ENCODE measurements at places on chromosomes 11 and 22. TPM values are rescaled to one million over a fixed set of nuclear protein-coding genes. Genes with fewer than 3 reads are reported as not detected.

The USH1C gene
- 0.11 TPM for total RNA-seq

The LDHAL6A gene
- total RNA-seq: not detected

The CD3E gene
- 5.3 TPM for total RNA-seq

The HORMAD2 gene
- not detected for total RNA-seq

The TCIRG1 gene
- 322 TPM for total RNA-seq

The OLFML1 gene
- total RNA-seq: 28.1 TPM

DNA sequence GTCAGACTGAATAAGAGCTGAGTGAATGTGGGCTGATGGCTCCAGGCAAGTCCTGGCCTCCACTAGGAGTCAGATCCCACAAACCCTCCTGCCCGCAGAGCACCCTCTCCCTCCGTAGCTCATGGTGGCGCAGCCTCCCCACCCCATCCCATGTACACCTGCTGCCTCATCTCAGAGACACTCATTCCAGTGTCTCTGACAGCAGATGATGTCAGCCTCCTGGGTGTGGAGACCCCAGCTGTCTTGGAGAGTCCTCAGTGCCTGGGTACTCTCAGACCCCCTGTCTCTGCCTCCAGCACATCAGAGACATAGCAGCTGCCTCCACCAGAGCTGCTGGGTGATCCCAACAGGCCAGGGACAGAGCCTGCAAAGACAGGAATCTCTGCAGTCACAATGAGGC lies 9.5 kb downstream of the IGLL5 start:
- DNase-seq: no peak

DNA sequence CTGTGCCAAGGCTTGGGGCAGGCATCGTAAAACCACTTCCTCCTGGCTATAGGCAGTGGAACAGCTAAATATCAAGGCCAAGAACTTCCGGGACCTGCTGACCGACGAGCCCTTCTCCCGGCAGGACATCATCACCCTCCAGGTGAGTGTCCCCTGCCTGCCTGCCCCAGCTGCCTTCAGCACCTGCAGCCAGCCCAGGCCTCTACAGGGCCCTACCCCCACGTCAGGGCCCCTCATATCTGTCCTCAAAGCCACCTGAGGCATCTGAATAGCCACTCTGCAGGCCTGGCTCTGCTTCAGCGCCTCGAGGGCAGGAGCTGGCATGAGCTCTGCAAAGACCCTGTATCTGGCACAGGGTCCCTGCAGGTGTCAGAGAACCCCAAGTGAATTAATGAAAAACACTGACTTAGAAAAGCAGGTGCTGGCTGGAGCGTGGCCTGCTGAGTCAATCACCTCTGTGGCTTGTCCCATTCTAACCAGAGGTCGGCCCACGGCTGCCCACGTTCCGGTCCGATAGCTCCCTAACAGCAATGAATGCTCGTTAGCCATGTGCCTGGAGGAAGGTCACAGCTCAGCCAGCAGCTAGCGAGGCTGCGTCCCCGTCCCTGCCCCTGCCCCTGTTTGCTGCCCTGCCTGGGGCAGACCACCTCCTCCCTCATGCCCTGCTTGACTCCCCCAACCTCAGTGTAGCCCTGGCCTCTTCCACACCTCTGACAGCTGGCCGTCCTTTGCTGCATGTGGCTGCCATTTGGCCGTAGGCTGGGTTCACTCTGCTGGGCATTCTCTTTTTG lies 16.8 kb downstream of the PPIL2 start:
- no peak for DNase-seq

GRCh38 chr11:67264877-67265632 lies 1.2 kb upstream of the GRK2 start:
- DNase-seq: no peak

DNA sequence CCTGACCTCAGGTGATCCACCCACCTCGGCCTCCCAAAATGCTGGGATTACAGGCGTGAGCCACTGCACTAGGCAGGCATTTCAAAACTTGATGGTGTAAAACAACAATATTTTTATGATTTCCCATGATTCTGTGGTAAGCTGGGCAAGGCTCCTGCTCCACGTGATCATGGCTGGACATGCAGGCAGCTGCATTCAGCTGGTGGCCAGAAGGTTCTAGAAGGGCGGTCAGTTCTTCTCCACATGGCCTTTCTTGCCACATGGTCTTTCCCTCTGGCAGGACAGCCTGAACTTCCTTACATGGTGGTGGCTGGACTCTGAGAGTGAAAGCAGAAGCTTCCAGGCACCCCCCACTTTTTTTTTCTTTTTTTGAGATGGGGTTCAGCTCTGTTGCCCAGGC lies 9.9 kb upstream of the RASD2 start:
- no peak for DNase-seq

- DNase-seq: peak; percentile 92
These were observed 1.6 kb downstream of the SMIM38 start for GRCh38 chr11:69157156-69157821.

DNA sequence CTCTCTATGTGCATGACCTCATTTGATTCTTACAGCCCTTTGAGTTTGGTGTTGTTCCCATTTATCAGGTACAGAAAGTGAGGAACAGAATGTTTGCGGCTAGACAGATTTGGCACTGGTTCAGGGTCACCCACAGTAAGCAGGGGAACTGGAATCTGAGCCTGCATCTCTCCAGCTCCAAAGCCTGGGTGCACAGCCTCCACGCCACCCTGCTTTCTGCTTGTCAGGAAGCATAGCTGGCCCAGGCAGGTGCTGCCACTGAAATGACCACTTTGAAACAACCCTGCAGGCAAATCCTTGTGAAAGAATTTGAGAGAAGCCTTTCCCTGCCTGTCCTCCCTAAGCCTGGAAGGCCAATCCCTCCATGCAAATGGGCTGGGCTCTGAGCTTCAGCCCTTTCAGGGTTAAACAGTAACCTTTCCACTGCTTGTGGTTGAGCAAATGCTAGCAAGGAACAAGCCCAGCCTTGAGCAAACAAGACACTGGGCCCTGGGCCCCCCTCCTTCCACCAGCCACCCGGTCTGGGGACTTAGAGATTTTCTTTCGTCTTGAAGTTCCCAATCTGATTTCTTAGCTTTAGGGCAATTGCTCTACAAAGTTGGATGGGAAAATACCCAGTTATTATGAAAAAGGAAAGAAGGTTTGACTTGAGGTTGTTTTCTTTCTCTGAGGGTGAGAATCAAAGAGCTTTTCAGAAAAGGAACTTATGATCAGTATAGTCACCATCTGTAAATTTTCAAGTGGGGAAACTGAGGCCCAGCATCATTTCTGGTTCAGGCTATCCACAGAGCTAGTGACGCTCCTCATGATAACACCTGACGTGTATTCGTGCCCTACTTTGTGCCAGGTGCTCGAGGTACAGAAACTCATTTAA lies 19.4 kb downstream of the EHF start:
- peak; percentile 78 for DNase-seq
